ENCODE measurements at places on chromosomes 2 and 18. TPM values are rescaled to one million over a fixed set of nuclear protein-coding genes. Genes with fewer than 3 reads are reported as not detected.

Gene OXER1
- 7.5 TPM for total RNA-seq

Gene NDUFAF7
- total RNA-seq, result 27.0 TPM

Gene DNER
- not detected for total RNA-seq

Gene SERPINB10
- total RNA-seq, result not detected

Gene SH3RF3
- 2.5 TPM for total RNA-seq

Gene TFPI
- total RNA-seq, result 89.7 TPM

Gene RGPD3
- 0.09 TPM for total RNA-seq

GRCh38 chr2:141611176-141611571 lies 519.6 kb downstream of the LRP1B start:
- H3K4me1 ChIP-seq, result peaks cover 23% of the 10 kb centered on the region
- H3K27ac ChIP-seq, result peak overlapping the region; percentile 63
- H3K4me3 ChIP-seq, result peak overlapping the region; percentile 51
- H3K36me3 ChIP-seq, result no peaks in the 10 kb centered on the region

GRCh38 chr2:113180131-113180946 lies 6.6 kb downstream of the PSD4 start:
- no peak for DNase-seq
- no peak overlapping the region for H3K4me3 ChIP-seq
- H3K27me3 ChIP-seq, result no peaks in the 10 kb centered on the region
- peaks cover 7% of the 10 kb centered on the region for H3K4me1 ChIP-seq
- no peaks in the 10 kb centered on the region for H3K36me3 ChIP-seq
- no peak overlapping the region for H3K27ac ChIP-seq

GRCh38 chr2:74756356-74756890 lies 77.5 kb upstream of the HK2 start:
- H3K4me3 ChIP-seq, result no peak overlapping the region
- H3K27ac ChIP-seq, result no peak overlapping the region
- H3K36me3 ChIP-seq, result peaks cover 9% of the 10 kb centered on the region
- no peaks in the 10 kb centered on the region for H3K4me1 ChIP-seq
- peaks cover 3% of the 10 kb centered on the region for H3K27me3 ChIP-seq

GRCh38 chr2:21022792-21023367 lies 21.0 kb downstream of the APOB start:
- no peak for DNase-seq
- H3K27me3 ChIP-seq, result peaks cover 17% of the 10 kb centered on the region
- no peaks in the 10 kb centered on the region for H3K4me1 ChIP-seq
- no peak overlapping the region for H3K27ac ChIP-seq
- H3K4me3 ChIP-seq, result no peak overlapping the region

GRCh38 chr2:173963323-173963816 lies 1.8 kb downstream of the SP3 start:
- H3K36me3 ChIP-seq, result peaks cover 24% of the 10 kb centered on the region
- peak overlapping the region; percentile 82 for H3K4me3 ChIP-seq
- H3K27ac ChIP-seq, result peak overlapping the region; percentile 93
- H3K27me3 ChIP-seq, result no peaks in the 10 kb centered on the region
- DNase-seq, result no peak
- H3K4me1 ChIP-seq, result peaks cover 37% of the 10 kb centered on the region

DNA sequence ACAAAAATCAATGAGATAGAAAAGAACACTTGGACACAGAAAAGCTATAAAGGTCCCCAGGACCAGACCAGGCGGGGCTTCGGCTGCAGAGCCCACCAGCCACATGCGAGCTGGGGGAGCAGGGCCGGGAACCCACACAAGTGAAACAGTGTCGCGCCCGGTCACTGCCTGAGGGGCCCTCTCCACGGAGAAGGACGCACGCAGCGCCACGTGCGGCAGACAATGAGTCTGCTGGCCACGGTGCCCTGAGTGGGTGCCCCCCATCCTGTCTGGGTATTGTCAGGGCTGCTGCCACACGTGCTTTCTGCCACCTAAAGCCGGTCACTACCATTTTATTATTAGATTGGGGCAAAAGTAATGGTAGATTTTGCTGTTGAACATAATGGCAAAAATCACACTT lies 207.9 kb upstream of the HDAC4 start:
- no peak overlapping the region for H3K4me3 ChIP-seq
- no peaks in the 10 kb centered on the region for H3K36me3 ChIP-seq
- H3K27me3 ChIP-seq, result peaks cover 1% of the 10 kb centered on the region
- DNase-seq, result no peak
- peaks cover 3% of the 10 kb centered on the region for H3K4me1 ChIP-seq

DNA sequence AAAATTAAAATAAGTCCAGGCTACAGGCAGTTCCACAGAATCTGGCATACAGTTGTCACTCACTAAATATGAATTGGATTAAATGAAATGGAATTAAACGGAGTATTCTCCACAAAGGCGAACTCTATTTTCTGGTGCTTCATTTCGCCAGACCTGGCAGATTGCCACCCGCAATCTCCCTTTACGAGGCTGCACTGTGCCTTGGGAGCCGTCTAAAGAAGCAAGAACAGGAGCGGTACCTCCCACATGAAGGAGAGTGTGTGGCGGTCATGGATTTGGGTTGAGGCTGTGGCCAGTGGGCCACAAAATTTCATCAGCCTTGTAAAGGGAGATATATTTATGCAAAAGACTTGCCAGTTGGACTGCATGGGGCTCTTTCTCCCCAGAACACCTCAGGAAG lies 151.0 kb downstream of the OSR1 start:
- no peak overlapping the region for H3K4me3 ChIP-seq
- no peaks in the 10 kb centered on the region for H3K36me3 ChIP-seq
- no peak for DNase-seq
- no peak overlapping the region for H3K27ac ChIP-seq
- no peaks in the 10 kb centered on the region for H3K27me3 ChIP-seq

DNA sequence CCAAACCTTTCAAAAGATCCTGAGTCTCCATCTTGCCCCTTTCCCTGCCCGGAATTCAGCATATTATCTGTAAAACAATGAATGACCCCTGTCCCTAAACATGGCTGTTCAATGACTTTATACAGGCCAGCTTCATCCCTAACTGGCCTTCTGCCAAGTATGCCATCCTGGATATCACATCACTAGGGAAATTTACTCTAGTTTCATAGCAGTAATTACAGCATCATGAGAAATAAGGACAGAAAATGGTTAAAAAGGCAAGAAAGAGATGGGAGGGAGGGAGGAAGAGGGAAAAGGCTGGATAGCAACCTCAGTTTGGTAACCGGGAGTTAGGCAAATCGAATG lies 4.4 kb downstream of the MBOAT2 start:
- no peak overlapping the region for H3K4me3 ChIP-seq
- H3K4me1 ChIP-seq, result peaks cover 46% of the 10 kb centered on the region
- DNase-seq, result no peak
- peak overlapping the region; percentile 75 for H3K27ac ChIP-seq
- H3K27me3 ChIP-seq, result no peaks in the 10 kb centered on the region

DNA sequence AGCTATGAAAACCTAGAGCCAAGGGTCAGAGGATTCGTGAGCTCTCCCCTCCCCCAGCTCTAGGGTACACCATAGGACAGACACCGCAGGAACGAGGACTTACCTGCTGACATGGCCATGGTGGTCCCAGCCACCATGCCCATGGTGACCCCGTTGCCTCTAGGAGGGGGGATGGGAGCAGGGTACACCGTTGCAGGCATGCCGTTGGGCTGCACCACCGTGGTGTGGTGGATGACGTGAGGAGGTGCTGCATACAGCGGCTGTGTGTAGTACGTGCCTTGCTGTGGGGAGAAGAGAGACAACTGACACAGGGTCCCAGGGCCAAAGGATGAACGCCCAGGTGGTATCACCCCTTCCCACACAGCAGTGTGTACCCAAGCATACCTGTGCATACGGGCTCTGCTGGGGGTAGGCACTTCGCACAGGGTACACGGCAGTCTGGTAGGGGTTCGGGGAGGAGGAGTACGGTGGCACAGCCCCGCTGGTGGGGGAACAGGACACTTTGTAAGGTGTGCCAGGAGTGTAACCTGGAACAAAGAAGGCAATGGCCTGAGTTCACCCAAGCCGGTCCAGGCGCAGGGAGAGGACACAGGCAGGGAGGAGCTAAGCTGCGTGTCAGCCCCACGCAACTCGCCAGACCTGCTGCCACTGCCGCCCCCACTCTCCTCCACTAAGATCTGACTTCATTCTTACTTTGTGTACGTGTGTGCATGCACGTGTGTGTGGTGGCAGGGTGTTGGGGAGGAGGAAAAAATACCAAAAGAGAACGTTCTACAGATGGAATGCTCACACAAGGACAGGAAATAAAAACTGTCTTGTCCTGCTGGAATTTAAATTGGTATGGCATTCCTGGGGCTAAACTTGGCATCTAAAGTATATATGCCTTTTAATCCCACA lies 37.8 kb downstream of the FAM168B start:
- no peak overlapping the region for H3K27ac ChIP-seq
- H3K27me3 ChIP-seq, result no peaks in the 10 kb centered on the region
- DNase-seq, result no peak
- no peak overlapping the region for H3K4me3 ChIP-seq

DNA sequence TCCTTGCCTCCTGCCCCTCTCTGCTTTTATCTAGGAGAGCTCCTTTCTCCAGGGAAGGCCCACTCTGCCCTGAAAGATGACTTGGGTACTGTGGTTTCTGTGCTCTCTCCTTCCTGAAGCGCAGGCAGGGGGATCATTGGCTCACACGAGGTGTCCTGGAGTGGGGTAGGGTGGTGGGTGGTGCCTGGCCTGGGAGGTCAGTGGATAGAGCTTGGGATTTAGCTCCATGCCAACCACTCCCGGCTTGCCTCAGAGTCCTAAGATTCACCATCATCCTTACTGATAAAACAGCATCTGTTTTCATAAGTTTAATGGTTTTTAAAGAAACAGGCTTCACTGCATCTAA lies 63.1 kb downstream of the CIB4 start:
- no peaks in the 10 kb centered on the region for H3K4me1 ChIP-seq
- no peak overlapping the region for H3K27ac ChIP-seq
- H3K27me3 ChIP-seq, result peaks cover 61% of the 10 kb centered on the region

DNA sequence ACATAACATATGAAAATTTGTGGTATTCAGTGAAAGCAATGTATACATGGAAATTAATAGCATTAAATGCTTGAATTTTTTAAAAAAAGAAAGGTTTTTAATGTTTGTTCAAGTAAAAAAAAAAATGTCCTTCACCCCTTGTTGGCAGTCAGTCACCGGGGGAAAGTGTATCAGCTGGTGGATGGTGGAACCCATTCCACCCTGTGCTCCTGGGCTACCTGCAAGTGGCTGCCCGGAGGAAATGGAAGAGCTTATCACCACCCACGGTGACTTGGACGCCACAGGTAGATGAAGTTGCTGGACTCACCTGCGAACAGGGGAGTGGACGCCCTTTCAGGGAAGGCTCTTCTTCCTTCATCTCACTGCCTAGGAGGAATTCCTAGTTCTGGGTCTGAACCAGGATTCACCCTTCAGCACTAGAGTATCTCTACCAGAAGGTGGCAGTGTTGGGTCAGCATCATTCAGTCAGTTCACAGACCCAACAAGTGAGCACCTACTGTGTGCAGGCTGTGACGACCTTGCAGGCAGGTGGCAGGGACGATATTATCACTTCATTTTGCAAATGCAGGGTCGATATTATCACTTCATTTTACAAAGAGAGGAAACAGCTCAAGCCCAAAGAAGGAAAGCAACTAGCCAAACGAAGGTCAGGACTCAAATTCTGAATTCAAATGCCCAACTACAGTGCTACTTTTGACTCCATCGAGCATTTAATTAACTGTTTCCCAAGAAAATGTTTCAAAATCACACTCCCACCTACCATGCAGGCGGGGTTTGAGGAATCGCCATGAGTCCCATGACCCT lies 35.8 kb downstream of the CIB4 start:
- peaks cover 34% of the 10 kb centered on the region for H3K4me1 ChIP-seq
- no peaks in the 10 kb centered on the region for H3K36me3 ChIP-seq
- no peak for DNase-seq

DNA sequence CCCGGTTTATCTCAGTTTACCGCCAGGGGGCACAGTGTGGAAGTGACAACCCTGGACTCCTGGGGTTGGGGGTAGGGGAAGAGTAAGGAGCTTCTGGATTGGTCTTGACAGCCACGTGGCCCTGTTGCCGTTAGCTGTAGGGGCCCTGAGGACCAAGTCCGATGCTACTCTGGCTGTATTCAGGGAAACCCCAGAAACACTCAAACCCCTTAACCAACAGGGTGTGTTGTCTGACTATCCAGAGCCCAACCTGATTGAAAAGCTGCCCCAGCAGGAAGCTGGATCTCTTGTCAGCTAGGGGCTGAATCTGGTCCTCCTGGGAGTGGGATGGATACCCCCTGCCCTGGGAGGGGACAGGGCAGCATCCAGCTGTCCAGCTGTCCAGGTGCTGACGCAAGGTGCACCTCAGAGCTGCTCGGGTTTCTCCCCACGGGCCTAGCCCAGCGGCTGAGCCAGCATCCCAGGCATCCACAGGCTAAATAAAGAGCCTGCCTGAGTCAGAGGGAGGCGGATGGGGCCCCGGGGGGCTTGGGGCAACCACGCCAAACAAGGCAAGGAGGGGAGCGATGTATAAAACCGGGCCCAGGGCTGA lies 3.1 kb upstream of the GMPPA start:
- H3K27ac ChIP-seq, result no peak overlapping the region
- peaks cover 40% of the 10 kb centered on the region for H3K4me1 ChIP-seq
- H3K36me3 ChIP-seq, result no peaks in the 10 kb centered on the region
- no peak overlapping the region for H3K4me3 ChIP-seq
- peaks cover 73% of the 10 kb centered on the region for H3K27me3 ChIP-seq
- DNase-seq, result peak; percentile 46

GRCh38 chr2:40497251-40497859 lies 45.5 kb upstream of the SLC8A1 start:
- no peak for DNase-seq
- H3K27ac ChIP-seq, result no peak overlapping the region
- H3K4me3 ChIP-seq, result no peak overlapping the region
- H3K36me3 ChIP-seq, result no peaks in the 10 kb centered on the region
- H3K4me1 ChIP-seq, result peaks cover 34% of the 10 kb centered on the region

DNA sequence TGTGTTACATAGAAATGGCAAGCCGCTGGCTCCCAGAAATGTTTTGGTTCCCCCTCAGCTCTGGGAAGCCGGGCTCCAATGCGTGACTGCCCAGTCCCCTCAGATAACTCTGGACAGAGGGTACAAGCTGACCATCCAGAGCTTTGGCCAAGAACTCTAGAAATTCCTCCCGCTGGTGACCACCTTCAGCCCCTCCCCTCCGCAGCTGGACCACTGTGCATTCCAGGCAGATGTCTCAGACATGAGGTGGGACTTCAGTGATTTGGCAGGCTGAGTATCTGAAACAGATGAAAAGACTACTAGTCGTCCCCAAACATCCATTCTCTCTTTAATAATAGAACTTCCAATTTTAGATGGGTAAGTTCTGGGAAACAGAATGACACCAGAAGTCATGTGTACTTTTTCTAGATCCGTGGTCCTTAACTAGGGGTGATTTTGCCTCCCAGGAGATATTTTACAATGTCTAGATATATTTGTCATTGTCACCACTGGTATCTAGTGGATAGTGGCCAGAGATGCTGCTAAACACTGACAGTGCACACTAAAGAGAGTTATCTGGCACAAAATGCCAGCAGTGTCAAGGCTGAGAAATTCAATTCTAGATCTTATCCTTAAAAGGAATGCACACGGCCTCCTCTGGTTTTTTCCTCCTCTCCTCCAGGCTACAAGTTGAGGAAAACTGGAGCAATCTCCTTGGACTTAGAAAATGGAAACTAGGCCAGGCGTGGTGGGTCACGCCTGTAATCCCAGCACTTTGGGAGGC lies 294.3 kb downstream of the SRBD1 start:
- DNase-seq, result no peak
- H3K27me3 ChIP-seq, result peaks cover 2% of the 10 kb centered on the region
- no peaks in the 10 kb centered on the region for H3K4me1 ChIP-seq
- no peak overlapping the region for H3K27ac ChIP-seq
- no peaks in the 10 kb centered on the region for H3K36me3 ChIP-seq
- H3K4me3 ChIP-seq, result no peak overlapping the region

Measured in mesothelial cell of epicardium (in vitro differentiated cells).